ENCODE measurements at places on chromosomes 3 and 15.

DNA sequence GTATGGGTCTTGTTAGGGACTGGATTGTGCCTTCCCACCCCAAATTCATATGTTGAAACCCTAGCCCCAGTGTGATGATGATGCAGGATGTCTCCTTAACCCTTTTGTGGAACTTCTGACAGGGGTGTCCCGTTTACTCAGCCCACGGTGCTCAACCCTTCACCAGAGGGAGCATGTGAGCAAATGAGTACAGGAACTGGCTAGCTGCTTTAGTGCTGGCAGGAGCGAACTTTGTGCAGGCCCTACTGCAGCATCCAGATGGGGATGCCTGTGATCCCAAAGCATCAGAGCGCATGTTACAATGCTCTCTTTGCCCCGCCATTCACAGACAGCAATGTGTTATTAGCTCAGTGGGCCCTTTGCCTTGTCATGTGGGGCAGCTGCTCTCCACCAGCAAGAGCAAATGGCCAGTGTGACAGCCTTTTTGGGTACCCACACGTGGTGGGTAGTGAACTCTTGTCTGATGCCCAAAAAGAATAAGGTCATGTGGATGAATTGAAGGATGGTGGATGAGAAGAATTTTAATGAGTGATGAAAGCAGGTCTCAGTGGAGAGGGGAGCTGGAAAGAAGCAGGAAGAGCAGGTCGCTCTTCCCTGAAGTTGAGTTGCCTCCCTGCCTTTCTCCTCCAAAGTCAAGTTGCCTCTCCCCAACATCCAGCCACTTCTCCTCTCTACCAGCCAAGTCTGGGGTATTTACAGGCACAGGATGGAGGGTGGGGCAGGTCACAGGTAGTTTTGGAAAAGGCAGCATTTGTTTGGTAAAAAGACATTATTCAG is 63.3 kb upstream of the STRIT1 start:
- DNase-seq, result no peak

DNA sequence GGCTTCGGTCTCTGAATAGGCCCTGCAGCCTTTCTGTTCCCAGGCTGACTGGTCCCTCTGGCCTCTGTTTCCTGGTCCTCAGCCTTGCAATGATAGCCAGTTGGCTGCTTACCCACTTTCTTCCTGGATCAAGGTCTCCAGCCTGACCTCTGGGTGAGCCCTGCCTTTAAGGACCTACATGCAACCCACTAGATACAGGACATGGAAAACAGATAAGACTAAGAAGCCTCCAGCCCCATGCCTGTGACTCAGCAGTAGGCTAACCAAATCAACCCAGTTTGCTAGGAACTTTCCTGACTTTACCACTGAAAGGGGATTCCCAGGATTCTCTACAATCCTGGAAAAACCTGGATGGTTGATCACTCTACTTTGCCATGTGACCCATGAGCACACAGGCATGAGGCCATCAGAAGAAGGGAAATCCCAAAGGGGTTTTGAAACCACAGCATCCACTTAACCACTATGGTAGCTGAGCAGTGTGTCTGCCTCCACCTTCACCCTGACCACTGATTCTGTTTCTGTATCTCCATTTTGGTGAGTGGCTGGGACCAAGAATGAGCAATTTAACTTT is 188.1 kb downstream of the CHST2 start:
- DNase-seq, result peak; percentile 19

GRCh38 chr15:50979041-50979440 is 70.6 kb downstream of the AP4E1 start:
- DNase-seq, result no peak

GRCh38 chr3:182999767-183000166 is 19.4 kb upstream of the DCUN1D1 start:
- DNase-seq, result no peak

DNA sequence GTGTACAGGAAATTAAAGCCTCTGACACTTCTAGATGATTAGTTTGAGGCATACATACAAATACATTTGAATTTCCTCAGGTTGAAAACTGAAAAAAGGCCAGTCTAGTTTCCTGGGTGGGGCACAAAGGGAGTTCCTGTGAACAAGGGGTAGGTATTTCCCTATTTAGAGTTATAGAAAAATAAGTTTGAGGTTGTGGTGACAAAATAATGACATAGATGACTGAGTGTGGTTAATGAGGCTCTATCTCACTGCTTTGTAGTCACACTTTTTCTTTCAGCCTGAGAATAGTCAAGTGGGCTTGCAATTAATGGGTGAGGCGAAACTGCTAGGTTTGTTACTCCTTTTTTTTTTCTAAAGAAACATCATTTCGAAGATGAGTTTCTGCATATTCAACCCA is 4.3 kb downstream of the SLCO3A1 start:
- DNase-seq, result no peak

DNA sequence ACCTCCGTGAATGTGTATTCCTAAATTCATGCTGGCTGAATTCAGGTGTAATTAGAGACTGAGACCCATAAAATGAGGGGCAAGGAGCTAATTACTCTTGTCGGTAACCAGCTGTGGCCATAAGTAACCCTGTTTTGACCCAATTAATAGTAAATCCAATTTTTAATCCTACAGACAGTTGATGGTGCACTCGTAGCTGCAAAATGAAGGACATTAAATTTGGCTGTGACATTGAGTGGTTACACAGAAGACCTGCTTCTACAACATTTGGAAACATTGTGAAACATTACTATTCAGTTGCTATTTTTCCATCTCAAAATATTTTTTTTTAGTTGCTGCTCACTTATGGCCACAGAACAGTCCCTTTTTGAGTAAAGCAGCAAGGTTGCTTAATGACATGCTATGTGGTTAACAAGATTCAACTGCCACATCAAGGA is 33.0 kb downstream of the MBNL1 start:
- no peak for DNase-seq

DNA sequence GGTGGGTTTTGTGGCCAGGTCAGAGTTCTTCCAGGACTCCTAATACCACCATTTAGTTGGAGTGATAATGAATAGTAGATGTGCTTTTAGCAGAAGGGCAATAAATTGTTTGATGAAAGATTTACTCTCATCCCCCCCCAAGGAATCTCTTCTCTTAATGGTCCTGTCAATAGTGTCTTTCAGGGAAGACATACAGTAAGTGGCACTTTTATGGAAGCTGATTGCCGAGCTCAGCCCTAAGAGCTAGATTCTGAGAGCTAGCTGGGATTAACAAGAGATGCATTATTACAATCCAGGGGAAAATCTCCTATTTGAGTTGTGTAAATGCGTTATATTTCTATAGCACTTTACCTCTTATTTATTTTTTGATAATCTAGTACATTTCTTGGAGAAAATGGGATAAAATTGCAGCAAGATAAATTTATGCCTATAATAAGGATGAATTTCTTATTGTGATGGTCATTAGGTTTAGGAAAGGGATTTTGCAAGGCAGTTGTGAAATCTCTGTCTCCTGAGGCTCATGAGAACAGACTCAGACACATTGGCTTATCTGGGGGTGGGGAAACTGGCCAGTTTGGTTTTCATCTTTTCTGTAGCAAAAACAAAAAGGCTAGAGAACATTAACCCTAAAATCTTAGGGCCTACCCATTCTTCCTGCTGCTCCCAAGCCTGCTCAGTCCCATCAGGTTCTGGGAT is 41.6 kb upstream of the CLSTN2 start:
- DNase-seq, result no peak

DNA sequence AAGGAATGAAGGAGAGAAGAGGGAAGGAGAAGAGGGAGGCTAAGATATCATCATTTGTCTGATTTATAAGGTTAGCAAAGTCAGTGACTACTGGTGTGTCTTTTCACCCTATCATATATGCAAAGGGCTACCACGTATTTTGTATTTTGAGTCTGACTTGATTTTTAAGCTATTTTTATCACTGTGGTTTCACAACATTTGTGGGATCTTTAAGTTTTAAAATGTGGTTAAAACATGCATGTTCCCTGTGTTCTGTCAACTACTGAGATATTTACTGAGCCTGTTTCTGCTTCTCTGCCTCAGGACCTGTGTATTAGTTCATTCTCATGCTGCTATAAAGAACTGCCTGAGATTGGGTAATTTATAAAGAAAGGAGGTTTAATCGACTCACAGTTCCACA is 22.5 kb upstream of the SPTSSB start:
- no peak for DNase-seq

- DNase-seq, result no peak
Observed at GRCh38 chr15:41584636-41585126, 25.7 kb downstream of the TYRO3 start.

GRCh38 chr3:172285844-172286243 is 162.4 kb downstream of the GHSR start:
- DNase-seq, result no peak

- no peak for DNase-seq
Observed at GRCh38 chr3:105130911-105131310, 235.8 kb upstream of the ALCAM start.

- DNase-seq, result peak; percentile 20
Observed at GRCh38 chr3:9903238-9903624, 583 bp downstream of the IL17RE start.

DNA sequence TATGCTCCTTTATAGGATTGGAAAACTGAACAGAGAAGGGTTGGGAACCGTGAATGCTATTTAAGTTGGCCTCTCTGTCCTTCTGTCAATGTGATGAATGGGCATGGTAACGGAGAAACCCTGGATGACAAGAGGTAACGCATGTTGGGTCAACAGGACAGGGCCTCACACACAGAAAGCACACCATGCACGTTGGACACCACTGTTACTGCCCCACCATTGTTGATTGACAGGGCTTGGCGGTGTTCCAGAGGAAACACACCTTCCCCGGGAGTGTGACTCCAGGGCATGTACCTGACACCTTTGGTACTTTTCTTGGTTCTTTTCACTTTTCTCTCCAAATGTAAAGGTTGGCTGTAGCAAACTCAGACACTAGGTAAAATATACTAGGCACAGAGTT is 548.5 kb downstream of the OCA2 start:
- no peak for DNase-seq

GRCh38 chr3:65854606-65855304 is 184.0 kb downstream of the MAGI1 start:
- no peak for DNase-seq

DNA sequence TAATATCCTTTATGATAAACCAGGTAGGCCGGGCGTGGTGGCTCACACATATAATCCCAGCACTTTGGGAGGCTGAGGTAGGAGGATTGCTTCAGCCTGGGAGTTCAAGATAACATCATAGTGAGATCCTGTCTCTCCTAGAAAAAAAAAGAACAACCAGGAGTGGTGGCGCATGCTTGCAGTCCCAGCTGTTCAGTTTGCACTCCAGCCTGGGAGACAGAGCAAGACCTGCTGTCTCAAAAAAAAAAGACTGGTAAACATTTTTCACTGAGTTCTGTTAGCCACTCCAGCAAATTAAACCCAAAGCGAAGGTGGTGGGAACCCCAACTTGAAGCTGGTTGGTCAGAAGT is 9.6 kb upstream of the IRAK2 start:
- no peak for DNase-seq

DNA sequence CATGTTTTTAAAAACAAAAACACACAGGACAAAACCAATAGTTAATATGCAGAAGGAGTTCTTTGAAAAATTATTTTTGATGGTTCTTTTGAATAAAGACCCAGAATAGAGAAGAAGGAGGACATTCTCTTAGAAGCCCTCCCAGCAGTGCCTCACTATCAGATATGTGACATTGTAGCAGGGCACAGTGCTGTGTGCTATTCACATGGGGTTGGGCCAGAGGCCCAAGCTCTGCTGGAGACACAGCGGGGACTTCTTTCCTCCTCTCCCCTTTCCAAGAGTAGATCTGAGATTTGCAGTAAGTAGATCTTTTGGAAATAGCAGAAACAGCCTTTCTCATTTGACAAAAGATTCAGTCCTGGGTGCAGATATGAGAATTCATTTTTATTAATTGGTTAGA is 6.3 kb downstream of the GYG1 start:
- no peak for DNase-seq

DNA sequence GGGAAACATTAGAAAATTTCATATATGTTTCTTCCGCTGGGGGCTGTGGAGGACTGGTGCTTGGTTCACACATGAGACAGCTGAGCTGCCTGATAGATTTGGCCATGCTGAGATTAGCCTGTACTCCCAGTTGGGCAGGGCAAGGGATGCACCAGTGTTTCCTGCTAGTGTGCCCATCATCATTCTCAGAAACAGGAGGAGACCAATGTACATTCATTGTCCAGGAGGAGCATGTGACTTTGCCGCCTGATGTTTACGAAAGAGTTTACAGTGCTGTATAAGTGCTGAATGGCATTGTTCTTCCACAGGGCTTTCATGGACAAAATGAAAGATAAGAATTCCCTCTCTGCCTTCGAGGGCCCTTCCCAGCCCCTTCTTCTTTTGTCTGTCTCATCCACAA is 311.1 kb upstream of the THBS1 start:
- peak; percentile 6 for DNase-seq

DNA sequence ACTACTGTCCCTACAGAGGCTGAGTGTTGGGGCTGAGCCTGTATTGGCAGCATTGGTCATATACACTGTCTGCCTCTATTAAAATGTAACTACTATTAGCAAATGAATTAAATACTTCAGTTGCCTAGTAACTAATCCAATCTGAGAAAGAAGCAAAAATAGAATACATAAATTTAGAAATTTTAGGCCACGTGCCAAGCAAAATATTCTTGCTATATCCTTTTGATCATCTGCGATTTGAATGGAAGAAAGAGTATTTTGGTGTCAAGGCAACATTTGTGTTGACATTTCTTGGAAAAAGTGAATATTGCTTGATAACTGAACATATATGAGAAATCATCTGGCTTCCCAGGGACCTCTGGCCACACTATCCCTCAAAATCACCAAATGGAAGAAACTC is 148.2 kb upstream of the TOPAZ1 start:
- no peak for DNase-seq

DNA sequence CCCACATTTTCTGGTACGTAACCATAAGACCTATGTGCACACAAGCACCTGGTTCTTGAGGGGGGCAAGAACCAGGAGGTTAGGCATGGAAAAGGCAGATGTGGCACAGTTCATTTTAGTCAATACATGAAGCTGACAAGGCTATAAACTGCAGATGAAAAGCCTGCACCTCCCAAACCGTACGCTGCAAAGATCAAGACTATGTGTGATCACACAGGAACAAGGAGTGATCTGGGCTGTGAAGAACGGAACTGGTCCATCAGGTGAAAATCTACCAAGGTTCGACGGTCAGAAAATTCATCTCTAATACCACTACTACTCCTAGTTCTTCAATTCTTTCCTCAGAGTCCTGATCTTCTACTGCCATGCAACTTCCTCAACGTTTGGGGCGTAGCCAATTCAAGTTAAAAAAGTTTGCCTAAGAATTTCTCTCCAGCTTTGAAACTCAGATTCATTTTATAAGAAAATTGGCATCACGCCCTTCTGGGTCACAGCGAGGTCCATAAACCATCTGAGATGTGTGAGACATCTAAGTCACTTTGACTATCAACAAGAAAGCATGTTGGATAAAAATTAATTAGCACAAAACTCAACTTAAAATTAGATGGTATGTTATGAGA is 41.9 kb downstream of the PLD1 start:
- peak; percentile 24 for DNase-seq

- DNase-seq, result peak; percentile 66
Observed at GRCh38 chr15:73758461-73758860, 5.3 kb upstream of the INSYN1 start.

DNA sequence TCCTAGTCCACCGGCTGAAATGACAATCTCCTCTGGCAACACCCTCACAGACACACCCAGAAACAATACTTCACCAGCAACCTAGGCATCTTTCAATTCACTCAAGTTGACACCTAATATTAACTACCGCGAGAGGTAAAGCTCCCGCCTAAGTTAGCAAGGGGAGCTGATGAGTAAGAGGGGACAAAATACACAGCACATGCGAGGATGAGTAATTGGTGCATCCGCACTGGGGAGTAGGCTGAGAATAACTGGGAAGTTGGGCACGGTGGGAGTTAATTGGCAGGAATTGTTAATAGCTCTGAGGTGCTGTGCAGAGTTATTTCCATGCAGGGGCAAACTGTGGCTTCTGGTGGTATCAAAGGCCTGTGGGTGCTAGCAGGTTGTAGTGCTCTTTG is 14.5 kb upstream of the PLD1 start:
- peak; percentile 37 for DNase-seq

Measured in inflammatory macrophage (primary cell).